ENCODE measurements at places on chromosomes 5 and 9. TPM values are rescaled to one million over a fixed set of nuclear protein-coding genes. Genes with fewer than 3 reads are reported as not detected.

- DNase-seq: no peak
Observed at GRCh38 chr9:119002491-119002890, 366.7 kb downstream of the BRINP1 start.

GRCh38 chr9:35753466-35753865, 610 bp downstream of the MSMP start:
- no peak for DNase-seq

- DNase-seq: peak; percentile 58
Observed at GRCh38 chr9:109652112-109652511, 127.9 kb upstream of the PALM2AKAP2 start.

The CCDC171 gene
- total RNA-seq: 0.77 TPM

DNA sequence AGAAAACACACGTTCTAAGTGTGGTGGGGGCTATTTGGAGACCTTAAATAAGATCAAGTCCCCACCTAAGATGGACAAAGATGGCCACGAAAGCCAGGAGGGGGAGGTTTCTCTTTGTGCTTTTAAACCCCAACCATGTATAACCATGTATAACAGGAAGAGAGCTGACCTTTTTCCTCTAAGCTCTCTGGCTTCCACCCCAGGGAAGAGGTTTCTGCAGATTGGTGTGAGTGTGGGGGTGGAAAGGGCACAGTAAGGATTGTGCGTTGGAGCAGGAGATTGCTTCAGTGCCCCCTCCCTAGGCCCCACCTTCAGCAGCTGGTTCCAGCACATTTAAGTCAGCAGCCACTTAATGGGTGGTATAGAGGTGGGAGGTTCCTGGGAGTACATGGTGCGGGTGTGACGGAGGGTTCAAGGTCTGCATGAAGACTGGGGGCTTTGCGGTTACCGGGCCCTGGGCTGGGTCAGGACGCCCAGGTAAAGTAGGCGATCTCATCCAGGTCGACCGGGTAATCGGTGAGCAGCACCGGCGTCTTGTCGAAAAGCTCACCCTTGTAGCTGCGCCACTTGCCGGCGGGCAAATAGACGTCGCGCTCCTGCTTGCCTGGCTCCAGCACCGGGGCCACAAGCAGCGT, 6.2 kb downstream of the MYORG start:
- DNase-seq: no peak

DNA sequence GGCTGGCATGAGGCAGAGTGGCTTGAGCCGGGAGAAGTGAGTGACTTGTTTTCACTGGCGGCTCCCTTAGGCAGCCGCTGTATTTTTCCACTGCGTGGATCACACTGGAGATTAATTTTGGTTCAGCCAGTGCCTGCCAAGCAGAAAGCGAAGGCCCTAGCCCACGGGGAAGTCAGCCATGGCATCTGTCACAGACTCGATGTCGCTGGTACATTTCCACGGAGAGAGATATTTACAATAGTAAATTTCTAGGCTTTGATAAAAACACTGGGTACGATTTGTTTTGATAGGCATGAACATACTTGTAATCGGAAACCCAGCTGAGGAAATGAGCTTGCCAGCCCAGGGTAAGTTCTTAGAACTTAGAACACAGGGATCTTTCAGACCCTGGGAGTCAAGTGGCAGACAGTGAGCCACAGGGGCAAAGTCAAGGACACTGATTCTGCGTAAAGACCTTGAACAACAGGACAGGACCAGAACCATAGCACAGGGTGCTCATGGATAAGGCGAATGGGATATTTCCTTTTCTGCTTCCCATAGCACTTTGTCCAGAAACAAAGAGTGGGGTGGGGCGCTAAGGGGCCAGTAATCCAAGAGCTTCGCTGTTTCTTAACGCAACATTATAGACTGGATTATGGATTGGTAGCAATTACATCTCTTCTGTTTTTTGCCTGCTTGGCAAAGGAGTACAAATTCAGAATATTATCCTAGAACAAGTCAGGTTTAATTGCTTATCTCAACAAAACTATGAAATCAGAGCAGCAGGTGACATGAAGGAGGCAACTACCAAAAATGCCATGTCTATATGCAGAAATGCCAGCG, 4.5 kb downstream of the DUSP1 start:
- DNase-seq: peak; percentile 71

DNA sequence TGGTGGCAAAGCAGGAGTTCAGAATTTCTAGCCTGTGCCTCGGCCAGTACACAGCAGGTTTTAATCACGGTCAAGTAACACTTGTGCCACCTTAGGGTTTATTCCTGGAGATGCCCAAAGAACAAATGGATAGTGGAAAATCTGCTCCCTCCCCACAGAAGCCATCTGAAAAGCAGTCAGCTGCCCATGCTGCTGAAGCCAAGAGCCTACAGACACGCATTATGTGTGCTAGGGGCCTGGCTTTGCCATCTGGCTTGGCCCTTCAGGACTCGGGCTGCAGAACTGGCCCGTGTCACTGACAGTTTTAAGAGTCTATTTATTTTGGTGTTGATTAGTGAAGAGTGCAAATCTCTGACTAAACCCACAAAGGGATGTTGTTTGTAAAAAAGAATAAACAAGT, 11.1 kb downstream of the ARSB start:
- DNase-seq: no peak

DNA sequence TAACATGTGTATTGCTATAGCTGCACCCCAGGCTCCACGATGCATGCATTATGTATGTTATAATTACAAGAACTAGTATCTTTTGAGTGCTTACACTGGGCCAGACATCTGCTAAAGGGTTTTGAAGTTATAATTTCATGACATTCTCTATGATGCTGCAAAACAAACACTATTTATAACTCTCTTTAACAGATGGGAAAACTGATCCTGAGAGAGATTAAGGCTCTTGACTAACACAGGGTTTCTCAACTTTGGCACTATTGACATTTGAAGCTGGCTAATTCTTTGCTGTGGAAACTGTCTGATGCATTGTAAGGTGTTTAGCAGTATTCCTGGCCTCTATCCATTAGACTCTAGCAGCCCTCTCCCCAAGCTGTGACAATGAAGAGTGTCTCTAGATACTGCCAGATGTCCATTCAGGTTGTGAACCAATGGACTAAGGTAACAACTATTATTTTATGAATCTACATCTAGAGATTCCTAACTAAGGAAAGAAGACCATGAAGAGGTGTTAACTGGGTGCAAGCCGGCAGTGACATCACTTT, 258.6 kb downstream of the ASTN2 start:
- DNase-seq: no peak

- no peak for DNase-seq
Observed at GRCh38 chr9:94280409-94280989, 21.4 kb downstream of the ZNF169 start.

GRCh38 chr9:136044207-136044970, 50.7 kb downstream of the NACC2 start:
- no peak for DNase-seq

DNA sequence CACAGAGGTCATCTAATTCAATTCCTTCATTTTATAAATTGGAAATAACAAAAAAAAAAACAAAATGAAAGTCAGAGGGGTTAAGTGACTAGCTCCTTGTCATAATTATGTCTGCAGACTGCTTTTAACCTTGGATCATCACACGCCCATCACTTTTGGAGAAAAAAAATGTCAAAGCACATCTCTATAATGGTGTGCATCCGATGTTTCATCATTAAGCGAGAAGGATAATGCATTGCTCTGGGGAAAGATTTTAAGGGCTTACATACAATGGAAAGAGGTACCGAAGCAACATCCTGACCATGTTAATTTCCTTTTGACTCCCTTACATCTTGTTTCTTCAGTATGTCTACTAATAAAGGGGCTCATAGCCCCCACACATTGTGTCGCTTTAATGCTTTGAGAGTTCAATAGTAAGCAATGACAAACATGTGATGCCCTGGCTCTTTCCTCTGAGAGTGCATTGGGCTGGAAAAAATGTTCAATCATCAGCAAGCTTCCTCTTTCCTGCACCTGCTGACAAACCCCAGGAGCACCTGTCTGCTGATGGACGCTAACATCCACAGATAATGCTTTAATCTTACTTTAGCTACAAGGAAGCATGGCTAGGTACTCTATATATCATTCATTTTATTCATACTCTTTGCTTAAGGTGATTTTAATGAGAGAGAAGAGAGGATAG, 242.2 kb downstream of the SMARCA2 start:
- DNase-seq: no peak

The KLF4 gene
- total RNA-seq: 3.7 TPM

- DNase-seq: peak; percentile 96
Observed at GRCh38 chr9:16344343-16344742, 526.1 kb downstream of the BNC2 start.

DNA sequence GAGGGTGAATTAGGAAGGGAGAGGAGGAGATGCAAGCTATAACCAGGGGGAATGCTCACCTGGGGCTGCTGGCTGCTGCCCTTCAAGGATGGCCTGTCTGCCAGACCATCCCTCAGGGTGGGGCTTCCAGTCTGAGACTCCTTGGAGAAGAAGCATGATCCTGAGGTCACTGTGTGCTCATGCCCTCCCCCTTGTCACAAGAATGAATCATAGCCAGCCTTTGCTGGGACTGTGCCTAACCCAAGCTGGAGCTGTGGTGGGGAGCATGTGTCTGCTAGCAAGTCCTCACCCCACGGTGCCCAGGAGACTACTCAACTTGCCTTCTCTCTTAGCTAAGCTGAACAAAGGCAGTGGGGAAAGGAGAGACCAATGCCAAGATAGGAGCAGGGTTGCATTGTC, 463.6 kb downstream of the SPOCK1 start:
- peak; percentile 26 for DNase-seq

The ABLIM3 gene
- 23.4 TPM for total RNA-seq

The N4BP3 gene
- total RNA-seq: 0.08 TPM

- DNase-seq: no peak
Observed at GRCh38 chr5:20608567-20608966, 620.6 kb upstream of the CDH18 start.

- DNase-seq: no peak
Observed at GRCh38 chr9:21904776-21905175, 89.4 kb downstream of the CDKN2A start.

DNA sequence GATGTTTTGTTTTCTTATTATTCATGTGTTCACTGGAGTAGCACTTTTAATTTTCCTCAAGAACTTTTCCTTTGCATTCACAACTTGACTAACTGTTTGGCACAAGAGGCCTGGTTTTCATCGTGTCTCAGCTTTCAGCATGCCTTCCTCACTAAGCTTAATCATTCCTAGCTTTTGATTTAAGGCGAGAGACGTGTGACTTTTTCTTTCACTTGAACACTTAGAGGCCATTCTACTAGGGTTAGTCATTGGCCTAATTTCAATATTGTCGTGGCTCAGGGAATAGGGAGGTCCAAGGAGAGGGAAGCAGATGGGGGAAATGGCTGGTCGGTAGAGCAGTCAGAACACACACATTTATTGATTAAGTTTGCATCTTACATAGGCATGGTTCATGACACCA, 94.0 kb downstream of the ZNF462 start:
- DNase-seq: peak; percentile 44

DNA sequence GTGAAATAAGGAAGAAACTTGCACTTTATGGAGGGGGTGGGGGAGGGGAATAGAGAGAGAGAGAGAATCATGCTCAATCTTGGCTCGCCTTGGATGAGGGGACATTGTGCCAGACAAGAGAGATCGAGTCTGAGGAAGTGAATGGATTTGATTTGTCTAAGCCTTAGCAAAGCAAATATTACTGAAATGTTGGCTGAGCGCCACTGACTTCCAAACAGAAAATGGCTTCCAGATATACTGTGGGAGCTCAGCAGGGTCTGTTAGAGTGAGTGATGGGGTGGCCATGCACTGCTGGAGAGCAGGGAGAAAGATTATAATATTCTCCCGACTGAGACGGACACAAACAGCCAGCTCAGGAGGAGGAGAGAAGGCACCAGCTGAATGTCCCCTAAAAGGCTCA, 34.5 kb downstream of the BRINP1 start:
- DNase-seq: no peak

GRCh38 chr9:86355814-86356213, 1.6 kb upstream of the TUT7 start:
- DNase-seq: no peak

DNA sequence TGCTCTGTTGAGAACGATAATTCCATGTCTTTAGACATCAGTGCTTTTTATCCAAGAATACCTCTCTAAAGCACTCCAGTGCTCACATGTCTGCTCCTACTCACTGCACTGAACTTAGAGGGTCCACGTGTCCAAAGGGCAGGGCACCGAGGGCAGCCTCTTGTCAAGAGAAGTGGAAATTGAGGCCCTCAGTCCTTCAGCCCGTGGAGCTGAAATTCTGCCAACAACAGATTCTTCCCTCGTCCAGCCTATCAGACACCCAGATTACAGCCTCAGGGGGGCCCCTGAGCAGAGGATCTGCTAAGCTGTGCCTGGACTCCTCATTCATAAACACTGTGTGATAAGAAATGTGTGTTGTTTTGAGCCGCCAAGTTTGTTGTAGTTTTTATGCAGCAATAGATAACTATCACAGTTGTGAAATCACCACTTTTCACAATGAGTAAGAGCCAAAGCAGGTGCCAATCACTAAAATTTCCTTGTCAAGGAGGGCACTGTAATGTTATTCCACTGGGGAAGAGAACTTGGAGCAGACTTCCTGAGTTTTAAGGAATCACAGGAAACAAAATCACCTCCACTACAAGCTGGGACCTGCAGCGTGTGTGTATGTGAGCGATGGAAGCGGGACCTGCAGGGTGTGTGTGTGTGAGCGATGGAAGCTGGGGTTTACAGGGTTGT, 58.8 kb upstream of the IGFBPL1 start:
- no peak for DNase-seq

DNA sequence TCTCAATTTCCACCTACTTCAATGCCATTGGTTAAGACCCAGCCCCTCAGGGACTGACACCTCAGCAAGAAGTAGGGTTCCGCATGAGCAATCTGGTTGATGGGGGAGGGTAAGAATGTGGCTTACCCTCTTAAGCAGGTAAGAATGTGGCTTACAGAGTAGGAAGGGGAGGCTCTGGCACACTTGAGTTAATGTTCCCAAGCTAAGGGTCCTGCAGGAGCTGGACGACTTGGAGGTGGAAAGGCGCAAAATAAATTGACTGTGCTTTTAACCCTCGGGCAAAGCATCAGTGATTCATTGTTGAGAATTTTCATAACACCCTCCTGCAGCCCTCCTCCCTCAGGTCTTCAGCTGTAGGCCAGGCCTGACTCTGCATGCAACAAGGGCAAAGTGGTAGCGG, 24.9 kb upstream of the ADRA1B start:
- no peak for DNase-seq

- DNase-seq: no peak
Observed at GRCh38 chr5:119340597-119341218, 15.1 kb upstream of the TNFAIP8 start.

DNA sequence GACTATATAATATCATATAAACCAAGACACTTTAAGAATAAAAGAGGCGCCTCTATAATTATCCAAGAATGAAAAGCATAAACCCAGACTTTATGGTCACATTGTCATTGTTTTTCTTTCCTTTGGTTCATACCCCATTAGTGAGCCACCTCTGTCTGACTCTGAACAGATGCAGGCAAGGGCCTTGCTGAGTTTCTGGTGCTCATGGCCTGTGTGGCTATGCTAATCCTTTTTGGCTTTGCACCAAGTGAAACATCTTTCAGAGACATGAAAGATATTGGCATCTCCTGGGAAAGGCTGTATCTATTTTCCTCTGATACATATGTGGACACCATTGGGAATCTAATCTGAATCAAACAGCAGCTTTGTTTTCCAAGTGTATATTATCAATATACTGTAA, 222.5 kb downstream of the CHSY3 start:
- DNase-seq: no peak

GRCh38 chr9:23011669-23012068, 565.0 kb downstream of the DMRTA1 start:
- DNase-seq: peak; percentile 41
